Transverse colon (tissue), 4 donors: ENCODE measurements at places on chromosomes 12 and 14. TPM values are rescaled to one million over a fixed set of nuclear protein-coding genes. Genes with fewer than 3 reads are reported as not detected.

SYNDIG1L gene
- not detected for total RNA-seq

ADAMTS20 gene
- not detected for total RNA-seq

APOF gene
- not detected for total RNA-seq

ITGB7 gene
- total RNA-seq, result 8.3 TPM

KLHL33 gene
- not detected for total RNA-seq

CCDC177 gene
- total RNA-seq, result not detected

PLBD1 gene
- 49.7 TPM for total RNA-seq
